SIG-M5 (cell line): ENCODE measurements at places on chromosomes 3 and 15.

- no peak for DNase-seq
Observed at GRCh38 chr15:76930831-76931396, 635 bp upstream of the RCN2 start.

DNA sequence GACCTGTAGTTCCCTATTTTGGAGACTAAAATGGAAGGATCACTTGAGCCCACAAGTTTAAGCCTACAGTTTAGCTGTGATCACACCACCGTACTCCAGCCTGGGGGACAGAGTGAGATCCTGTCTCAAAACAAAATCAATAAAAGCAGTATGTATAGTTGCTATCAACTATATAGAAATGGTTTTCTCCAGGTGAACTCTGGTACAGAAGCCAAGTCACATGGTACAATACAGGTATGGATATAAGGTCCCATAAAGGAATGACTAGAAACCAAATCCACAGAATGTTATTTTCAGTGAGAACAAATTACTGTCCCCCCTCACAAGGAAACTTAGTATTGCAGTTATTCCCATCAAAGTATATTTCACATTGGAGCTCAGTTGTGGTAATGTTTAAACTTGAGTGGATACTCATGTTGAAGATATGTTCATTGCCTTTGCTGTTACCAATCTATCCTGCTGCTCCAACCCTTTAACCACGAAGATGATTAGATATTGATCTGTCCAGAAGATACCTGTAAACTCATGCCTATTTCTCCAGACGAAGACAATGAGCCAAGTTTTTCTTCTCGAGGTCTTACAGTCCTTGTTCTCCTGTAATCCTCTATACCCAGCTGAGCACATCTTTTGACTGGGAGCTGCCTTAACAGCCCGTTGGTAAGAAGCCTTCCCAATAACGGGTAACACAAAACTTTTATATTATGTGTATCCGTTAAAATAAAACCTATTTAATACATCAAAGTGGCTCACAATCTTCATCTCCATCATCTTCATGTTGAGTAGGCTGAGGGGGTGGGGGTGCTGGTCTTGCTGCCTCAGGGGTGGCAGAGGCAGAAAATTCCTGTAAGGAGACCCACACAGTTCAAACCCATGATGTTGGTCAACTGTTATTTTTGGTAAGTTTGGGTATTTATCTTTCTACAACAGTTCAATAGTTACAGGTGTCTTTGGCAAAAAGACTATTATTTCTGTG lies 24.6 kb downstream of the TRA2B start:
- DNase-seq: no peak

GRCh38 chr3:187212705-187213104 lies 15.4 kb downstream of the RTP1 start:
- no peak for DNase-seq

DNA sequence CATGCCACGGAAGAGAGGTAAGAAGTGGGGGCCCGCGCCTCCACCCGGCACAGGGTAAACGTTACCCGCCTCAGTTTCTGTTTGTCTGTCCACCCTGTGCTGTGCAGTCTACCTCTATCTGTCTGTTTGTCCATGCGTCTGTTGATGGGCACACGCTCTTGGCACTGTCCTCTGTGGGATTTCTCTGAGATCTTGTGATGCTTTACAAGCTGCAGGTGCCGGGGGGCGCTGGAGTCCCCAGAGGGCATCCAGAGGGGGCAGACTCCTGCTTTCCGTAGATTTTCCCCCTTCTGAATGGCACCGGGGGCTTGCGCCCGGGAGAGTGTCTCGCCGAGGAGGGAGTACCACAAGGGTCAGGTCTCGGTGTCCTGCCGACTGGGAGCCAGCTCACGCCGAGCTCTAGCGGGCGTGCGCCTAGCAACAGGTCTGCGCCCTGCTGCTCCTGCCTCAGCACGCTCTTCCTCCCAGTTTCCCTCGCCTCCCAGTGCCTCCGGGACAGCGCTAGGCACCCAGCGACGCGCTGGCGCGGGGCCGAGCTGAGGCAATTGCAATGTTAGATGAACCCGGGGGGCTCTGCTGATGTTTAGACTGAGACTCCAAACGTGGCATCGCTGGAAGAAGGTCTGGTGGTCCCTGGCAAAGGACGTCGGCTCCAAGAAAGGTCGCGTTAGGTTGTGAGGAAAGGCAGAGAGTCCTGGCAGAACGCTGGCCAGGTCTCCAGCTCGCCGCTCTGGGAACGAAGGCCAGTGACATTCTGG lies 667 bp downstream of the CEMIP start:
- no peak for DNase-seq

GRCh38 chr3:130783629-130784028 lies 37.0 kb upstream of the PIK3R4 start:
- DNase-seq: no peak

DNA sequence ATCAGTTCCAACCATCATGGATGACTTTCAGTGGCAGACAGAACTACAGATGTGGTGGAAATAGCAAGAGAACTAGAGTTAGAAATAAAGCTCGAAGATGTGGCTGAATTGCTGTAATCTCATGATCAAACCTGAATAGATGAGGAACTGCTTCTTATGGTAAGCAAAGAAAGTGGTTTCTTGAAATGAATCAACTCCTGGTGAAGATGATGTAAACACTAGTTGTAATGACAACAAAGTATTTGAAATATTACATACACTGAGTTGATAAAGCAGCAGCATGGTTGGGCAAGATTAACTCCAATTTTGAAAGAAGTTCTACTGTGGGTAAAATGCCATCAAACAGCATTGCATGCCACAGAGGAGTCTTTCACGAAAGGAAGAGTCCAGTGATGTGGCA lies 131.7 kb upstream of the FAM3D start:
- no peak for DNase-seq

- DNase-seq: no peak
Observed at GRCh38 chr3:37591116-37591781, 270.4 kb upstream of the CTDSPL start.

- DNase-seq: no peak
Observed at GRCh38 chr15:69126054-69126469, 34.4 kb upstream of the GLCE start.

GRCh38 chr3:64741341-64741740 lies 53.5 kb upstream of the ADAMTS9 start:
- no peak for DNase-seq

- no peak for DNase-seq
Observed at GRCh38 chr3:67450153-67450552, 204.3 kb downstream of the SUCLG2 start.

- DNase-seq: no peak
Observed at GRCh38 chr15:31387479-31388118, 61.0 kb downstream of the KLF13 start.

DNA sequence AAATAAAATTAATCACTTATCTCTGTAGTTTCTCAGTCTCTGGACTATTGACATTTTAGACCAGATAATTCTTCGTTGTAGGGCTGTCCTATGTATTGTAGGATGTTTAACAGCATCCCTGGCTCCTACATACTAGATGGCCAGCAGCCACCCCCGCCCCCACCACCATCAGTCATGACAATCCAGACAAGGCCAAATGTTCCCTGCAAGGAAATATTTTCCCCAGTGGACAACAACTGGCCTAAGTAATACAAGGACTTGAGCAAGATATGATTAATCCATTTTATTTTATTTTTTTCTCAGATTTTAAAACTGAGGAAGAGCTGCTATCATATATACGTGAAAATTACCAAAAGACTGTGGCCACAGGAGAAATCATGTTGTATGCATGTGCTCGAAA lies 23.8 kb downstream of the TICRR start:
- DNase-seq: no peak

- no peak for DNase-seq
Observed at GRCh38 chr3:52112056-52112455, 42.2 kb downstream of the POC1A start.

- DNase-seq: no peak
Observed at GRCh38 chr3:127473244-127474024, 117.1 kb downstream of the TPRA1 start.

GRCh38 chr15:26877831-26878230 lies 11.0 kb downstream of the GABRA5 start:
- no peak for DNase-seq

DNA sequence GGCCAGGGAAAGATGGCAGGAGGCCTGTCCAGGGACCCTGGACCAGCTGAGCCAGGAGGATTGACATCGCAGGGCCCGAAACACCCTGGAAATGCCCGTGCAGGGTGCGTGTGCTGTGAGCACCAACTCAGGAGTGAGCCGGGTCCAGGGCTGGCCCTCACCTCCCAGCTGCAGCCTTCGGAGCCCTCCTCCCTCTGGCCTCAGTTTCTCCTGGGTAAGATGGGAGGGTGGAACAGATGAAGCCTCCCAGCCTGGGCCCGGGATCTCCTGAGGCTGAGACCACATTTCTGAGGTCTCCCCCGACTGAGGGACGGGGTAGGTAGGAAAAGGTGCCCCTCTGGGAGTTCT lies 5.3 kb upstream of the CALML4 start:
- no peak for DNase-seq

- no peak for DNase-seq
Observed at GRCh38 chr15:68330416-68330815, 52.9 kb downstream of the FEM1B start.

- DNase-seq: no peak
Observed at GRCh38 chr3:23067116-23067515, 136.0 kb upstream of the UBE2E2 start.

- DNase-seq: no peak
Observed at GRCh38 chr3:192011137-192011536, 550.2 kb downstream of the PYDC2 start.

GRCh38 chr3:197793247-197793646 lies 2.2 kb downstream of the LRCH3 start:
- no peak for DNase-seq

GRCh38 chr15:69314131-69314530 lies 15.4 kb downstream of the PAQR5 start:
- no peak for DNase-seq

DNA sequence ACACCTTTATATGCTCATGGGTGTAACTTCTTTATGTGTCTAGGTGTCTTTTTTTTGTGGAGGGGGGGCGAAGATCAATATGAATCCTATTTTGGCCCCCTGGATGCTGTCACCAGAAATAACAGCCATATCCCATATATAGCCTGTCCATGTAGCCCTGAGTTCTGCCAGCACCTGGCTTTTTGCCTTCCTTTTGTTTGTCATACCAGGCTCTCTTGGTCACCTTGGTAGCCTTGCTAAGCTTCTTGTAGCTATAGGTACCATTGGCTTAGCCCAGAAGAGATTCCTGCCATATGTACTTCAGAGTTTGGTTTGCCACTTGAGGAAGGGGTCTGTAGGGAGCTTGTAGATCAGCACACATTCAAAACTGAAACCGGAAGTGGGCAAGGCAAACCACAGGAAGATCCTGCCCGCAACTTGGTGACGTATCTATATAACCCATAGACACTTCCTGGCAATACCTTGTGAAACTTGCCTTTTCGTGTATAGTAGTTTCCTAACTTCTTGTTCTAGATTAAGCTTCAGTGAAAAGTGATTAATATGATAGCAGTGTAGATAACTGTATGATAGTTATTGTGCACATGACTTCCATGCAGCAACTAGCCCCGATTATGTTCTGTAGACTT lies 11.9 kb downstream of the RASA2 start:
- peak; percentile 85 for DNase-seq

DNA sequence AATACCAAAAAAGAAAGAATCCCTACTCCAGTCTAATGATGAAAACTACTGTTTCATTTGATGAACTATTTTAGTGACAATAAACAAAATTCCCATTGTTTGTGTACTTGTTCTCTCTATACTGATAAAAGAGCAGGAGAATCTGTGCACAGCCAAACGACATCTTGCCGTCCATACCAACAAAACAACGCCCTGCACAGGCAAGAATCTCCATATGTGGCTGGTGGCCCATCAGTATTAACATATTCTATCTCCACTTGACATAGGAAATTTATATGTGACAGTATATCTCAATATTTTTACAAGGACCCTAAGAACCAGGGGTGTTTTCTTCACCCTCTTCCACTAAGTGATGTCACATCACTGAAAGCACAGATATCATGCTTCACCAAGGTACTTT lies 279.5 kb downstream of the ULK4 start:
- DNase-seq: no peak

DNA sequence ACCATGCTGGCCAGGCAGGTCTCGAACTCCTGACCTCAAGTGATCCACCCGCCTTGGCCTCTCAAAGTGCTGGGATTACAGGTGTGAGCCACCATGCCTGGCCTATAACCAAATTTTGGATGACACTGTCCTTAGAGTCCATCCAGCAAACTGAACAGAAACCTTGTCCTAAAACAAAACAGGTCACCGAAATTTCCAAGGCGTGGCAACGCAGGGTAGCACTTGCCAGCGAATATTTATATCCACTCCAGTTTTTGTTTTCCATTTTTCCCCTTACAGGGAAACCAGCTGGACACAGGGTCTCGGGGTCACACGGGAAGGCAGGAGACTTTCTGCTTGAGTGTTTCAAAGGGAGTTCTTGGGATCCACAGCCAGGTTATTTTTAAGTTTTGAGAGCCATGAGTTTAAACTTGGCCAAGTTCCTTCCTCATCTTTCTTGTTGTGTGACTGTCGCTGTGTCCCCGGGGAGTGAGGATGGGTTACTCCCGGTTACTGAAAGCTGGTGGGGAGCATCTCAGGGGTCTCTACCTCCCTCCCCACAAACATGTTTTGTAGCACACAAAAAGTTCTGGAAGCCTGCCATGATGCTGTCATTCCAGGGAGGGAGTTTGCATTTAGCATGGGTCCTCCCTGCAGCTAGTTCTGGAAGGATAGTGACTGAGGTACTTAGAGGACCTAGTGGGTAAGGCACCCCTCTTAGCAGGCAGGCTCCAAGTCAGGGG lies 12.6 kb downstream of the LIMD1 start:
- DNase-seq: no peak

DNA sequence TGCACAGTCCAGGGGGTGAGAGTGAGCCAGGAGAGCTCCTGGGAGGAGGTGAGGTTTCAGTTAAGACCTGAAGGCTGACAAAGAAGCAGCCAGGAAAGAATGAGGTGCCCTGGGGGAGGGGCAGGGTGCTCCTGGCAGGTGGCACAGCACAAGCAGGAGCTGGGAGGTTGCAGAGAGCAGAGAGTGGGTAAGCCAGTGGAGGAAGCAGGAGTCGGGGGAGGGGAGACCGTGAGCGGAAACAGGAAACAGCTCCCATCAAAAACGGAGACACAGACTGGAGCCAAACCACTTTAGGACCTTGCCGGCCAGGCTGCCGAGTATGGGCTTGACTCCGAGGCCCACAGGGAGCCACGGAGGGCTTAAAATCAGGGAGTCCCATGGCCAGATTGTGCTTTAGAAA lies 12.1 kb upstream of the FBLN2 start:
- DNase-seq: no peak

- no peak for DNase-seq
Observed at GRCh38 chr15:95604634-95605036, 725.9 kb upstream of the NR2F2 start.

GRCh38 chr15:58401991-58402649 lies 29.7 kb upstream of the LIPC start:
- no peak for DNase-seq

GRCh38 chr15:57198131-57198530 lies 178.2 kb upstream of the CGNL1 start:
- no peak for DNase-seq

DNA sequence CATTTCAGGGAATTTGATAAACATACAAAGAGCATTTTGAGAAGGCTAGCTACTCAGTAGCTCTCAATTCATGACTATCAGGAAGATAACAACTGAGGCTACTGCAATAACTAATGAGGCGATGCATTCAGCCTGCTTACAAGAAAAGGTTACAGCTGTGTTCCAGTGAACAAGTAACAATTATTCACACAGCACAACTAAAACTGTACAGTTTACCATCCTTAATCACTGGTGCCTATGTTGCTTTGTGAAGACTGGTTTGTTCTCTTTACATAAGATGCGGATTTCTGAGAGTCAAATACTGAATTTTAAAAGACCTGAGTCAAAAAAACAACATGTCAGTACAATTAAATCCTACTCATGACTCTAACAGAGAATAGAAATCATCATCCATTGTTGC lies 526.3 kb downstream of the OTOL1 start:
- DNase-seq: no peak
